ENCODE measurements at places on chromosomes 6 and 20. TPM values are rescaled to one million over a fixed set of nuclear protein-coding genes. Genes with fewer than 3 reads are reported as not detected.
A peak's percentile ranks its signal among the peaks of the same experiment; 100 is the strongest.

GRCh38 chr6:1689141-1689540 lies 79.4 kb downstream of the FOXC1 start:
- no peaks in the 10 kb centered on the region for H3K27me3 ChIP-seq
- H3K4me1 ChIP-seq: no peaks in the 10 kb centered on the region
- DNase-seq: no peak

GRCh38 chr20:8401556-8401955 lies 269.5 kb downstream of the PLCB1 start:
- H3K36me3 ChIP-seq: no peaks in the 10 kb centered on the region
- no peak overlapping the region for H3K27ac ChIP-seq
- peaks cover 15% of the 10 kb centered on the region for H3K4me1 ChIP-seq
- H3K4me3 ChIP-seq: no peak overlapping the region
- DNase-seq: no peak

DNA sequence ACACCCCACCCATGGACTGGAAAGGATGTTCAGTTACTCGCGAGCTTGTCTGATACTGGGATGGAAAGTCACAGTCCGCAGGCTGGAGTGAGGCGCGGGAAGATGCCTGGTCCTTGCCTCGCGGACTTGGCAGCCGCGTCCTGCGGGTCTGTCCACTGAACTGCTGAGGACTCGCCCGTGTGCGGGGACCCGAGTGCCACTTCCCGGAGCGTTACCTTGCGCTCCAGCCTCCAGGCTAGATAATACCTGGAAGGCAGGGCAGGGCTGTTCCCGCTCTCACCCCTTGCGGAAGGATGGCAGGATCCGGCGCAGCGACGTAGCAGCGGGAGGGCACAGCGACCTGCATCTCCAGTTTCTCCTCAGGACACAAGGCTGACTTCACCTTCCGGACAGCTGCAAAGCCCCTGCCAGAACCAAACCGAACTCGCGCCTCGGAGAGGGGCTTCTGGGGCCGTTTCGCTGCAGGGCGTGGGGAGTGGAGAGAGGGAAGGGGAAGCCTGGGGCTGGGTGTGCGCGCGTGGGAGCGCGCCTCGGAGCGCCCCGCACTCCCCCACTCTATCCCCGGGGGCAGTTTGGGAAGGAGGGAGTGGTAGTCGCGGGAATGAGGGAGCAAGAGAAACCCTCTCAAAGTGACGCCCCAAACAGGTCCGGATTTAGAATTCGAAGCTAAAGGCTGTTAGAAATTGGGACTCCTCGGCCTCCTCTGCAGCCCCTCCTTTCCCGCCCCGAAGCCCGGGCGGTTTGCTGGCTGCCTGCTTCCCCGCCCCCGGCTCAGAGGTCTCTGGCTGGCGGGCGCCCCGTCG lies at the start of gene KCNQ5:
Gene KCNQ5, plus strand, starts transcription at position 774 of the 803 bp plus-strand sequence.
- DNase-seq: peak; percentile 34
- peak within 1 kb of the TSS; percentile 96 for H3K4me3 ChIP-seq
- H3K27ac ChIP-seq: peak within 1 kb of the TSS; percentile 93
- H3K4me1 ChIP-seq: peaks cover 50% of the 10 kb centered on the region
- H3K27me3 ChIP-seq: no peaks in the 10 kb centered on the region

The FOXA2 gene
- not detected for total RNA-seq

The GLYATL3 gene
- total RNA-seq: not detected

GRCh38 chr6:150078788-150079187 lies 9.9 kb upstream of the ULBP3 start:
- H3K4me1 ChIP-seq: peaks cover 2% of the 10 kb centered on the region
- no peak overlapping the region for H3K27ac ChIP-seq
- no peak for DNase-seq
- no peaks in the 10 kb centered on the region for H3K36me3 ChIP-seq
- peaks cover 48% of the 10 kb centered on the region for H3K27me3 ChIP-seq

The CCM2L gene
- 0.20 TPM for total RNA-seq

DNA sequence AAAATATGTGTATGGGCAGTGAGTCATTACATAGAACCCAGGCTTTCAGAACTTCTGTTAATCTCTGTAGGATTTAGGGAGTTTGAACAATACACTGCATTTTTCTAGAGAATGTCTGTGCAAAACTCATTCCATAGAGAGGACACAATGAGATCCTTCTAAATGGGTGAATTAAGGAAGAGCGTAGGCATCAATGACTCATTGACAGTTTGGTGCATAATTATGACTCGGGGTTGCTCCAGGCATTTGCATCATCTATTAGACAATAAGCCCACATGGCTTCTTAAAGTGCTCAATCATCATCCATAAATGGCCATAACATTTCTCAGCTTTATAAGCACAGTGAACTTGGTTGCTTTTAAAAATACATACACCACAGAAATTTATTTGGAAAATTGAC lies 625.5 kb downstream of the CDH26 start:
- H3K27ac ChIP-seq: no peak overlapping the region
- H3K4me1 ChIP-seq: no peaks in the 10 kb centered on the region
- no peak overlapping the region for H3K4me3 ChIP-seq
- H3K36me3 ChIP-seq: no peaks in the 10 kb centered on the region
- no peak for DNase-seq

- DNase-seq: no peak
- H3K4me1 ChIP-seq: no peaks in the 10 kb centered on the region
- H3K4me3 ChIP-seq: no peak overlapping the region
- H3K27ac ChIP-seq: no peak overlapping the region
- peaks cover 2% of the 10 kb centered on the region for H3K27me3 ChIP-seq
Observed at GRCh38 chr6:152068622-152069261, 261.3 kb downstream of the ESR1 start.

The PHACTR3 gene
- not detected for total RNA-seq

DNA sequence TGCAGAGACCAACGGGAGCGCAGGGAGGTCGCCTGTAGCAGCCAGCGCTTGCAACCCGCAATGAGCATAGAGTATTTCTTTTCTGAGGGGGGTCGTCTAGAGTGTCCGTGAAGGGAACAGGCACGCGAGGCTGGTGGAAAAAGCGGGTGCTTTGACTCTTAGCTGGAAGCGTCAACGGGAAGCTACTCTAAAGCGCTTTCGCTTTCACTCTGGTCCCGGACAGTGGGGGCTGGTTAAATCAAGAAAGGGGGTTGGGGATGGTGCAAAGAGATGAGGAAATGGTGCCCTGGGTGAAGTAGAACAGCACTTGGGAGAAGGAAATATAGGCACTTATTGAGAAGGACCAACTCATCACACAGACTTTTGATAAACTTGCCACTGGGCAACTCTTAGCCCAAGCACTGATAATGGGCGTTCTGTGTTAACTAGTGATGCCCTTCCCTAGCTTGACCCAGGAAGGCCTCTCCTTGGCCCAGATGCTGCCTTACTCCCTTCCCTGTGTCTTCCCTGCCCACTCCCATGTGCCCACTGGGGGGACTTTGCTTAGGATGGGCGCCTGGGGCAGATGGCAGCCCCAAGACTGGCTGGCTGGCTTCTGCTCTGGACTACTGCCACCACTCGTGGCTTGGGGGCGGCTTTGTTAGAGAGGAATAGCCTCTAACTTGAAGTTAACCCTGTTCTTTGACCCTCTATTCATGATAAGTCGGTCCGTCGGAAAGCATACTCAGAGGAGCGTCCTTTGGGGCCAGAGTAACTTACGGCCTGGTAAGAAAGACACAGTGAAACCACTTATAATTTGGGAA lies 585 bp downstream of the PSMB9 start:
- H3K4me3 ChIP-seq: peak overlapping the region; percentile 99
- peaks cover 79% of the 10 kb centered on the region for H3K4me1 ChIP-seq
- H3K27me3 ChIP-seq: no peaks in the 10 kb centered on the region
- peaks cover 94% of the 10 kb centered on the region for H3K36me3 ChIP-seq
- no peak for DNase-seq

The C20orf204 gene
- total RNA-seq: 2.2 TPM

GRCh38 chr6:44646355-44646754 lies 258.8 kb downstream of the CDC5L start:
- peaks cover 8% of the 10 kb centered on the region for H3K27me3 ChIP-seq
- no peaks in the 10 kb centered on the region for H3K36me3 ChIP-seq
- no peak for DNase-seq
- no peaks in the 10 kb centered on the region for H3K4me1 ChIP-seq
- H3K4me3 ChIP-seq: no peak overlapping the region

GRCh38 chr6:28134015-28134414 lies 7.7 kb upstream of the ZKSCAN8 start:
- no peak for DNase-seq
- H3K4me3 ChIP-seq: peak overlapping the region; percentile 38
- peak overlapping the region; percentile 74 for H3K27ac ChIP-seq
- H3K4me1 ChIP-seq: peaks cover 52% of the 10 kb centered on the region
- peaks cover 58% of the 10 kb centered on the region for H3K36me3 ChIP-seq

GRCh38 chr6:4102687-4103244 lies 23.8 kb upstream of the FAM217A start:
- no peaks in the 10 kb centered on the region for H3K4me1 ChIP-seq
- no peak for DNase-seq
- H3K36me3 ChIP-seq: no peaks in the 10 kb centered on the region
- no peak overlapping the region for H3K4me3 ChIP-seq
- peaks cover 6% of the 10 kb centered on the region for H3K27me3 ChIP-seq

Measured in activated B cell treated with CpG ODN at 0.5 μM for 24 hours (primary cell).